Activated CD8-positive, alpha-beta memory T cell treated with anti-CD3 and anti-CD28 coated beads, Interleukin-2, amount 50 U/mL, for 4 hours (primary cell): ENCODE measurements at places on chromosomes 12 and 14.

- DNase-seq, result no peak
Observed at GRCh38 chr14:99513183-99513694, 32.0 kb downstream of the CCNK start.

- DNase-seq, result no peak
Observed at GRCh38 chr12:54612225-54612750, 22.4 kb downstream of the LACRT start.

GRCh38 chr14:97776890-97777558, 979.8 kb downstream of the VRK1 start:
- no peak for DNase-seq

DNA sequence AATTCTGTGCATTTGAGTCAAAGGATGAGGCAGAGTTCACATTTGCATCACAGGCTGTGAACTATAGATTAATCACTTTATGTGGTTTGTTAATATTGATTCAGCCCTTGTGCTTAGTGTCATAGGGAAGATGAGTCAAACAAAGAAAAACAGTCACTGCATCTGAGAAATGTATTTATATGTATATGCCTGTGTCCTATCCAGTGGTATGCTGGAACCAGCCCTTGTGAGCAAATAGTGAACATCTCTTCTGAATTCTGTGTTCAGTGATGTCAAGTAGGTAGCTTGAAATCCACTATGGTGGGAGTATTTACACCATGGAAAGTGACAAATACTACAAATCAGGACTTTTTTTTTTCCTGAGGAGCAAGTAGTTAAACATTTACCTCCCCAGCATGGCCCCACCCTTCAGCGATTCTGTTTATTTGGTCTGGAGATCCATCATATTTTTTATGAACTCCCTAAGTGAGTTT, 128.5 kb downstream of the HMGA2 start:
- DNase-seq, result no peak

DNA sequence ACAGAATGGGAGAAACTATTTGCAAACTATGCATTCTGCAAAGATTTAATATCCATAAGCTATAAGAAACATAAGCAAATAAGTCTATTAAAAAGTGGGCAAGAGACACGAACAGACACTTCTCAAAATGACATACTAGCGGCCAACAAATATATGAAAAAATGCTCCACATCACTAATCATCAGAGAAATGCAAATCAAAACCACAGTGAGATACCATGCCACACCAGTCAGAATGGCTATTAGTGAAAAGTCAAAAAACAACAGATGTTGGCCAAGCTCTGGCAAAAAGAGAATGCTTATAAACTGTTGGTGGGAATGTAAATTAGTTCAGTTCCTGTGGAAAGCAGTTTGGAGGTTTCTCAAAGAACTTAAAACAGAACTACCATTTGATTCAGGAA, 121.3 kb downstream of the KCNMB4 start:
- no peak for DNase-seq

DNA sequence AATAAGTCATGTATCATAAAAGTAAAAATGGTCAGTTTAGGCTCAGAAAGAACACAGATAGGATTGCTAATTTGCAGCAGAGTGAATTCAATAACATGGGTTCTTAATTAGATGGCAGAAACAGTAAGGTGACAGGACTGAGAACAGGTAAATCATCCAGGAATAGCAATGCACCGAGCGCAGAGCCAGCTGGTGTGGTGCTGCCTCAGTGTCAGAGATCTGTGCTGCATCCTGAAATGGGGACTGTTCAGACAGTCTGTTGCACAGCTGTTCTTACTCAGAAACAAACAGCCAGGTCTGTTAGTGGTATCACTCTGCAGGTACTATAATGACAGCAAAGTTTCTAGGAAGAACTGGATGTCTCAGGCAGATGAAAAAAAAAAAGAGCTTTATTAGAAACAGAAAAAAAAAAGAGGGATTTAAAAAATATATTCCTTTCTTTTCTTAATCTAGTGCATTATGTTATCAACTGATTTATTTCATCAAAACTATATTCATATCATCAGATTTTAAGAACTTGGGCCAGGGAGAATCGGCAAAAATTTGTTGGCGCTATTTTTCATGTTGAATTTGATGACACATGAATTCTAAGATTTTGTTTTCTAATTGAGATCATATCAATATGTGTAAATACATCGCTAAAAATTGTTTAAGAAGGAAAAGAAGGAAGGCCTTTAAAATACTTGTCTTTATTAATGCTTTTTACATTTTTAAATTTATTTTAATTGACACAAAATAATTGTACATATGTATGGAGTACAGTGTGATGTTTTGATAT, 501.8 kb downstream of the PRKD1 start:
- DNase-seq, result no peak

DNA sequence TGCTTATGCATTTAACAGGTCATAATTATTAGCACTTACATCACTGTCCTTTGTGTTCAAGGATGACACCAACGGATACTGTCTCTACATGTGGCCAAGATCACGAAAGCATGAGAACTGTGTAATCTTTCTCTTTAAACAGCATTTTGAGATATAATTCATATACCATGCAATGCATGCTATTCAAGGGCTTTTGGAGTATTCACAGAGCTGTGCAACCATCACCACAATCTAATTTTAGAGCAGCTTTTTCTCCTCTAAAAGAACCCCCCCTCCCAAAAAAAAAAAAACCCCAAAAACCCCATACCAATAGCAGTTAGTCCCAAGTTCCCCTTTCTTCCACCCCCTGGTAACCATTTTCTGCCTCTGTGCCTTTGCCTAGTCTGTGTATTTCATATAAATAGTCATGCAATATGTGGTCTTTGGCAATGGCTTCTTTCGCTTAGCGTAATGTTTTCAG, 60.6 kb downstream of the SPRING1 start:
- no peak for DNase-seq

DNA sequence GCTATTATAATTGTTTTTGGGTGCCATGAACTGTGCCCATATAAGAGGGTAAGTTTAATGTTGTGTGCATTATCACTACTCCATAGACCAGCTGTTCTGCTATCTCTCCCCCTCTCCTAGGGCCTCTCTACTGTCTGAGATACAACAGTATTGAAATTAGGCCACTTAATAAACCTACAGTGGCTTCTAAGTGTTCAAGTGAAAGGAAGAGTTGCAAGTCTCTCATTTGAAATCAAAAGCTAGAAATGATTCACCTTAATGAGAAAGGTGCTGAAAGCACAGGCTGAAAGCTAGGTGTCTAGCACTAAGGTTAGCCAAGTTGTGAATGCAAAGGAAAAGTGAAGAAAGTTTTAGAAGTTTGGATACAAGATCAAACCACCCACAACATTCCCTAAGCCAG, 168.0 kb downstream of the SLC16A7 start:
- DNase-seq, result no peak

- DNase-seq, result no peak
Observed at GRCh38 chr12:22204391-22204790, 130.1 kb downstream of the ST8SIA1 start.

- DNase-seq, result no peak
Observed at GRCh38 chr12:49410818-49411217, 43.6 kb downstream of the SPATS2 start.

DNA sequence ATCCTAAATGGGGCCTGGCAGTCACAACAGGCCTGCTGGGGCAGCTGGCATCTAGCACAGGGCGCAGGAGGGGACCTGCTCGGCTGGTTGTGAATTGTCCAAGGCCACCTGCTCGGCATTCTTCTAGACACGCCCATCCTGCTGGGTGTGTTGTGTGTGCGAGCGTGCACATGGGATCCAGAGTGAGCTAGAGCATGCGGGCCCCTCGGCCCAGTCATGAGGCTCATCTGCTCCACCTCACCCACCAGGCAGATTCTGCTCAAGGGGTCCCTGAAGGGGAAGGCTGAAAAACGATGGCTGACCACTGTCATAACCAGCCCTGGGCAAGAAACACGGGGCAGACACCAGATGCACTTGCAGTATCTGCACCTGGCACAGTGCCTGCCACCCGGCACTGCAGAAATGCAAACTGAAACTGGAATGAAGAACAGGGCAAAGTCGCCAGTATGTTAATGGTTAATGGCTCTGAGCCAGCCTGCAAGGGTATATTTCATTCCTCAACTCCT, 31.8 kb downstream of the MAX start:
- no peak for DNase-seq

DNA sequence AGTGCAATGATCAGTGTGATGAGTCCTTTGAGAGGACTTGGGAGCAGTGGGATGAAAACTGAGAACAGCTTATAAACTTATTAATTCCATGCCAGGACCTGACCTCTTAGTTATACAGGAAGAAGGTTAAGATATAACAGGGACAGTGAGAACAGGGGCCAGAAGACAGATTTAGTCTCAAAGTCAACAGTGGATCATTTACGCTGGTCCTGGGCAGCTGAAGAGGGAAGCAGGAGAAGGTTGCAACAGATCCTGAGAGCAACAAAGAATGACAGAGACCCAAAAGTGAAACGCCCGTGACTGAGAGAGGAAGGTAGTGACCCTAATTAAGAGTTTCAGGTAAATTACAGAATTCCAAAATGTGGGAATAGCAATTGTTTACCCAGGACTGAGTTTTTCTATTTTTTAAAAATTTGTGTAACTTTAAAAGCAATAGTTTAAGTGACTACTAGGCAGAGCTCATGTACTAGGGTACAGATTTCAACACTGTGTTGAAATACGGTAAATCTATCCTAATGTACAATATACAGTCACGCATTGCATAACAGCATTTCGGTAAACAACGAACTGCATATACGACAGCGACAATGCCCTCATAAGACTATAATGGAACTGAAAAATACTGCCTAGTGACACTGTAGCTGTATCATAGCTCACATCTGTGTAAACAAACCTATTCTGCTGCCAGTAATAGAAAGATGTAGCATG, 77.7 kb upstream of the GNPNAT1 start:
- DNase-seq, result no peak

DNA sequence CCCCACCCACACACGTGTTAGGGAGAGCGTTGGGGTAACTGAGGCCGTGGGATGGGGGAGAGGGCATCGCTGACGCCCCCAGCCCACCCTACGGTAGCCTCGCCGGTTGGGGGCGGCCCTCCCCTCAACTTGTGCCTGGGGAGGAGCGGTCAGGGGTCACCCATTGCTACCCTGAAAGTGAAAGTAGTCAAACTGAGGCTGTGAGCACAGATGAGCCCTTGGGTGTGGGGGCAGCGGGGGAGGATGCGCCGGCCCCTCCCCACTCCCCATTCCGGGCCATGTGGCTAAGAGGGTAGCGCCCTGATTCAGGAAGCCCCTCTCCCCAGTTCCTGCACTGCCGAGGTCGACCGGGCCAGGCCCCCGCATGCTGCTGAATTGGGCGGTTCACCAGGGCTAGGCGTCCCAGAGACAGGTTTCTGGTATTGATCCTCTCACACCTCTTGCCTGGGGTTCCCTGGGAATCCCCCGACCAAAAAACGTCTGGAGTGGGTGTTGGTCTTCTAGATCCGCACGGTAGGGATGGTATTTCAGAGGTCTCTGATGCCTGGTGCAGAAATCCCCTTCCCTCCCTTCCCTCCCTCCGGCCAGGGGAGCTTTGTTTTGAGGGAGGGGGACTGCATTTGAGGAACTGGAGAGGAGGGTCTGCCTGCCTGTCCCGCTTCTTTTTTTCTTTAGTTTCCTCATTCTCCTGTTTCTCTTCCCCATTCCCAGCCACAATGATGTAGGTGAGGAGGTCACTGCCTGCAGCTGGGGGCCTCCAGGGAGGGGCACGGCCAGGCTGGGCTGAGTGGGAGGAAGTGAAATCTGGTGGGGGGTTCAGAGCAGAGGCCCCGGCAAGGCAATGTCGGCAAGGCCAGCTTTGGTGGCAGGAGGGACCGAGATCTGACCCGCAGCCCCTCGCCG, 1.0 kb downstream of the SH2B3 start:
- DNase-seq, result peak; percentile 60

- DNase-seq, result no peak
Observed at GRCh38 chr12:113359939-113360748, 1.8 kb downstream of the PLBD2 start.

GRCh38 chr12:95626854-95627253, 75.6 kb upstream of the USP44 start:
- DNase-seq, result no peak

GRCh38 chr14:51576879-51577278, 74.8 kb upstream of the FRMD6 start:
- no peak for DNase-seq

- no peak for DNase-seq
Observed at GRCh38 chr14:25121337-25122129, 71.6 kb upstream of the STXBP6 start.

- no peak for DNase-seq
Observed at GRCh38 chr14:104446611-104447010, 133.0 kb upstream of the C14orf180 start.

GRCh38 chr12:66279123-66279712, 23.1 kb upstream of the HELB start:
- peak; percentile 37 for DNase-seq

DNA sequence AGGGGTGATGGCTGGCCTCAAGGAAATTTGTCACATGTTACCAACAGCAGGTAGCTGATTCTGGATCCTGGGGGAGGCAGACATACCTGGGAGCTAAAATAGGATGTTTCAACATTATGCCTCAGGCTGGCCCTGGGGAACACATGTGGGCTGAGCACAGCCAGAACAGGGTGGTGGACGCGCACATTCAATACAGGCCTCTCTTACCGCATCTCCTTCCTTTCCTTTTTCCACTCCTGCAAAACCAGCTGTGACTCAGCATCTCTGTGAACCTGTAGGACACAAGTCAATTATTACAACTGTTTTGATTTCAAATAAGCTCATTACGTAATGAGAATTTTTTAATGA, 61.0 kb downstream of the NT5DC3 start:
- no peak for DNase-seq

- DNase-seq, result no peak
Observed at GRCh38 chr12:22656376-22656775, 31.4 kb downstream of the ETNK1 start.

GRCh38 chr12:28313631-28314030, 123.4 kb downstream of the CCDC91 start:
- DNase-seq, result no peak
